Activated gamma-delta T cell treated with anti-CD3 and anti-CD28 coated beads, Interleukin-2, amount 50 U/mL, for 16 hours (primary cell): ENCODE measurements at places on chromosomes 6 and 20.

DNA sequence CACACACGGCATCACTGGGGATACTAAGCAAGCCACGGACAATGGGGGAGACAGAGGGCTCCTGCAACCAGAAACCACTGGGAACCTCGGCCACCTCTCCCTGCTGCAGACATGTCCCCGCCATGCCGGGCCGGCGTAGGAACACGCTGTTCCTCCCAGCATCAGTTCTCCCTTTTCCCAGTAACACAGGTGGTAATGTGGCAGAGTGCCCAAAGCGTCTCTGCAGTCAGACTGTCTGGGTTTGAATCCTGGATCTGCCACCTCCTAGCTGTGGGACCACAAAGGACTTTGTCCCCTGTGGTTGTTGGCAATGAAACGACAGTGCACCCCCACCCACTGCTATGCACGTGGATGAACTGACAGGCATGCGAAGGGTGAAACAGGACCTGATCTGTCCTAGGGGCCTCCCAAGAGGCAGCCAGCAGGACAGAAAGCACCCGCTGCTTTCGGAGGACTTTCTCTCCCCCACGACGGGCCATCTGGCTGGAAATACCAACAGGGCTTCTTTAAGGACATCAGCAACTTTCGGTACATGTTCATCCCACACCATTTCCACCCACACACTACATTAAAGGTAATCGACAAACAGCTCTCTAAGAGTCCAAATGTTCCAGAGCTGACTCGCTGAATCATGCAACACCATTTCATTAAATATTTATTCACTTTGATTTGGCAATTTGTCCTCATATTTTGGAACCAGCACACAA lies 74.1 kb downstream of the SULF2 start:
- no peak for DNase-seq

- DNase-seq: no peak
Observed at GRCh38 chr6:133326584-133326983, 85.4 kb downstream of the EYA4 start.

- no peak for DNase-seq
Observed at GRCh38 chr6:17921454-17921853, 66.0 kb downstream of the KIF13A start.

DNA sequence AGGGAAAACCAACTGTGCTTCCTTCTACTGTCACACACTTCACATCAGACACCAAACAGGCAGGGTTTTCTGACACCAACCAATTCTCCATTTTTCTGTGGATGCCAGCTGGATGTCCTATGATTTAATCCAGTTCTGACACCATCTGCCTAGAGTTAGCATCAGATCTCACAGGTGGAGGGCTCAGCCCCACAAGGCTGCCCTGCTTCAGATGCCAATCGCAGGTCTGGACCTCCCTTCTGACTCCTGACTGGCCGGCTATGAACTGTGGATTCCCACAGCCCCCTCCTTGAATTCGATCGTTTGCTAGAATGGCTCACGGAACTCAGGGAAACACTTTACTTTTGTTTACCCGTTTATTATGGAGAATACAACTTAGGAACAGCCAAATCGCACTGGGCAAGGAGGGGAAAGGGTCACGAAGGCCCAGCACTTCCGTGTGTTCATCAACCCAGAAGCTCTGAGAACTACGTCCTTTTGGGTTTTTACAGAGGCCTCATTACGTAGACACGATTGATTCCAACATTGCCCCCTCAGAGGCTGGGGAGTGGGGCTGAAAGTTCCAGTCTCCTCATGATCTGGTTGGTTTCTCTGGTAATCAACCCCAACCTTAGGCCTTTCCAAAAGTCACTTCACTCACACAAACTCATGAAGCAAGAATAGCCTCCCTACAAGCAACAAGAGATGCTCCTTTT lies 25.4 kb upstream of the MAS1 start:
- no peak for DNase-seq

- DNase-seq: no peak
Observed at GRCh38 chr20:63086421-63087235, 79.9 kb upstream of the BHLHE23 start.

DNA sequence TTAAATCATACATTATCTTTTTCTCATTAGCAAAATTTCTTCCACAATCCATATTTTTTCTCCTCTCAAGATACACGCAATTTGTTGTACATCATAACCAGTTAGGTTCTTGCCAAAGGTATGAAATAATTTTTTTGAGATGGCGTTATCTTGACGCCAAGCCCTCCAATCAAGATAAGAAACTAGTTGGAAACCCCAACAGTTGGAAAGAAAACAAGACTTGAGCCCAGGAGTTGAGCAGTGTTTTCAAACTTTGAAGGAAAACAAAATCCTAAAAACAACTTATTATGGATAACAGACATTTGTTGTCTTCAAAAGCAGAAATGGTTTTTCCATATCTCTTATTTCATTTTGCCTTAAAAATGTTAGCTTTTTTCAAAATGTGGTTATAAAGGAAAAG lies 184.8 kb downstream of the SLC24A3 start:
- no peak for DNase-seq

DNA sequence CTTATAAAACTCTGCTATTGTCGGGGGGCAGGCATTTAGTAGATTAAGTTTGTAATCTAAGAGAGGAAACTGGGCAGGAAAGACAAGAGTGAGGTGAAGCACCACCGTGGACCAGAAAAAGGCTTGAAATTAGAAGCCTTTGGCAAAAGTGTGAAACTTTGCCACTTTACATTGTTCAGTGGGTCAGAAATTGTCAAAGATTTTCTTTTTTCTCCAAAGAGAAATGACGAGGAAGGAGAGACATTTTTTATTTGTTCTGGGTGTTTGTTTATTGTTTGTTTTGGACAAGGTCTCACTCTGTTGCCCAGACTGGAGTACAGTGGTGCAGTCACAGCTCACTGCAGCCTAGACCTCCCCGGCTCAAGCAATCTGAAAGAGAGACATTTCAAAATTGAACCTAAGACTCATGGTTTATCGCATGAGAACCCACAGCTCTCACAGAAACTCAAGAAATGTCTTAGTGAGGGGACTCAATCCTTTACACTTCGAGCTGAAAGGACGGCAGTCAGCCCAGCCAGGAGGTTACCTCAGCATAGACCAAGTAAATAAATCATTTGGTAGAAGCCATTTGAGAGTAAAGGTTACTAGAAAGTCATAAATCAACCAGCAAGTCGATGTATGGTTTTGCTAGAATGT lies 262.8 kb upstream of the TAB2 start:
- DNase-seq: no peak

- no peak for DNase-seq
Observed at GRCh38 chr6:163945808-163946207, 531.3 kb downstream of the QKI start.

GRCh38 chr20:37349517-37350491 lies 3.9 kb downstream of the SRC start:
- no peak for DNase-seq

- peak; percentile 10 for DNase-seq
Observed at GRCh38 chr6:52984247-52984646, 10.8 kb downstream of the GSTA4 start.

- no peak for DNase-seq
Observed at GRCh38 chr6:20688710-20689500, 154.6 kb downstream of the CDKAL1 start.

DNA sequence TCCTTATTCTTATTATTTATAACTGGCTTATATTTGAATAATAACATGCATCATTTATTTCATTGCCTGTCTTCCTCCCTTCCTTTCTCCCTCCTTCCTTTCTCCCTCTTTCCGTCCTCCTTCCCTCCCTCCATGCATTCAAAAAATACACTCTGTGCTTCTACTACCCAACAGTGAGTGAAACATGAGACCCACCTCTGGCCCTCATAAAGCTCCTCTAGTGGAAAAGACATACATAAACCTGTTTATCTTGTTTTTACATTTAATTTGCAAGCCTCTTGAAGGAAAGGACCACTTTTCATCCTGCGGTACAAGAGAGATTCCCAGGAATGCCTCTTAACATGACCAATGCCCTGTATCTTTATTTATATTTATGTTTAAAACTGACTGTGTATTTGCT lies 21.8 kb upstream of the ISM1 start:
- DNase-seq: no peak

DNA sequence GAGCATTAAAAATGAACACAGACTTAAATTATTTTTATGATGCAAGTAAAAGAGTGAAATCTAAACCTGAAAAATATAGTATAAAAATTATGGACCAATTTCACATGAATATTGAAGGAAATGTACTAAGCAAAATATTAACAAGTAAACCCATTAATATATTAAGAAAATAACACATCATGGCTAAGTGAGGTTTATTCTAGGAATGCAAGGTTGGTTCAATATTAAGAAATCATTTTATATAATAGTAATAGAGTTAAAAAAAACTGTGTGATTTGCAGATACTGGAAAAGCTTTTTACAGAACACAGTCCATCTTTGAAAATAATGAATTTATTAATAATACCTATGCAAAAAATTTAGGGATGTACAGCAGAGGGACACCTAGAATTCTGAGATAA lies 20.9 kb downstream of the ZSCAN12 start:
- no peak for DNase-seq

DNA sequence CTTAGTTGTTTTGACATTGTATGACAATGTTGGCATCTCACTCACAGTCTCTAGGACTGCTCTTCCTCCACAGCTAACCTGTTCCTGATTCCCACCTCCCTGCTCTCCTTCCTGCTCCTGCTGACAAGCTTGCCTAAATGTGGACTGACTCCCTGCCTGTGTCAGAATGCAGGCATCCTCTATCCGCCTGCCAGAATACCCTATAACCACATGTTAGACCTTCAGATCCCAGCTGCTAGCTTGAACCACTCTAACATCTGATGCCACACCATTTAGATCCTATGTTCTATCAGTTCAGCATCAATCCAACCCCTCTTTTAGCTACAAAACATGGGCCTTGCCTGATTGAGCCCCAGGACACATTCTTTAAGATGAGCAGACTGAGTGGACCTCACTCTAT lies 12.2 kb downstream of the FILIP1 start:
- DNase-seq: no peak

GRCh38 chr6:151269321-151269995 lies 29.7 kb downstream of the AKAP12 start:
- DNase-seq: no peak

- no peak for DNase-seq
Observed at GRCh38 chr6:136011475-136011874, 160.0 kb downstream of the PDE7B start.

- DNase-seq: no peak
Observed at GRCh38 chr20:20972490-20972889, 133.7 kb downstream of the LINC00237 start.

- no peak for DNase-seq
Observed at GRCh38 chr6:52635049-52635577, 35.8 kb upstream of the TMEM14A start.

GRCh38 chr6:45076217-45076930 lies 251.8 kb upstream of the RUNX2 start:
- no peak for DNase-seq

- no peak for DNase-seq
Observed at GRCh38 chr6:28711788-28712341, 186.2 kb downstream of the GPX5 start.

DNA sequence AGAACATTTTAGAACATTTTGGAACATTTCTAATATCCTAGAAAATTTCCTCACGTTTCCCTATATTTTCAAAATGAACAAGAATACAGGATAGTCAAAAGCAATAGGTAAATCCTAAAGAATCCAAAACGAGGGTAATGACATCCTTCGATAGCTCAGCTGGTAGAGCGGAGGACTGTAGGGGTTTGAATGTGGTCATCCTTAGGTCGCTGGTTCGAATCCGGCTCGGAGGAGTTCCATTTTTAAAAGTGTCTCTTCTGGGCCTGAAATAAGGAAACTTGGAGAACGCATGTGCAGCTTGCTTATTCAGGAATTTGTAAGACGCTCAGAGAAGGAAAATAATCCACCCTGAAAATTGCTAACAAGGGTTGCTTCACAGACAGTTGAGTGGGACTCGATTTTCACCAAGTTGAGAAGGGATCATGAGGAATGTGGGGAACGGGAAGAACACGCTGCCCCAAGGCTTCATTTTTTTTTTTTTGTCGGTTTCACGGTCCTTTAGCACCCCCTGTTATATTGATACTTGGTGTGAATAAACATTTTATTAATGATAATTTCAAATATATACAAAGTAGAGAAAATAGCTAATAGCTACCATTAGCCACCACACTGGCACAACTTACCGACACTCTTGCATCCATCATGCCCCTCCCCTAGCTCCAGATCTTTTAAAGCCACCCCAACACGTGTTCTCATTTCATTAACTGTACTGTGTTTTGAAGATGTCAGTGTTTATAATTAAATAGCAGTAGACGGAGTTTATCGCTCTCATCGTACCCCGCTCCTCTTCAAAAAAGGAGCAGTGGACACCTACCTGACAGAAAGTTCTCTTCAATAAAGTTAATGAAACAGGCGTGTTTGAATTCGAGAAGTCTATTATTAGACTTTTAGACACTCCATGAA lies 1.8 kb upstream of the ABT1 start:
- no peak for DNase-seq

DNA sequence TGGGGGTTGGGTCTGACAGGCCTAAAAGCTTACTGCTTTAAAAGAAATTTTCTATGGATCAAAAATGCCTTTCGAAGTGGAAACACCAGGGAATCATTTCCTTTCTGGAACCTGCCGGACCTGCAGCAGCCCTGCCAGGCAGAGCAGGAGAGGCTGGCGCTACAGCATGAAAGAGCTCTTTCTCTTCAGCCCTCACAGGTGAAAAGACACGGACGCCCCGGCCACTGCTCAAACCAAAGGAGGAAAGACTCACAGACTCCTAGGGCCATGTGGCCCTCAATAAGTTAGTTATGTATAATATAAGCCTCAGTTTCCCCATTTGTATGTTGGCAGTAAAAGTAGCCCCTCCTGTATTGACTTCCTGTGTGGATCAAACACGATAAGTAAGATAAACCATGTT lies 8.3 kb downstream of the SCML4 start:
- DNase-seq: no peak

GRCh38 chr6:107740496-107741190 lies 83.5 kb downstream of the SCML4 start:
- DNase-seq: no peak

DNA sequence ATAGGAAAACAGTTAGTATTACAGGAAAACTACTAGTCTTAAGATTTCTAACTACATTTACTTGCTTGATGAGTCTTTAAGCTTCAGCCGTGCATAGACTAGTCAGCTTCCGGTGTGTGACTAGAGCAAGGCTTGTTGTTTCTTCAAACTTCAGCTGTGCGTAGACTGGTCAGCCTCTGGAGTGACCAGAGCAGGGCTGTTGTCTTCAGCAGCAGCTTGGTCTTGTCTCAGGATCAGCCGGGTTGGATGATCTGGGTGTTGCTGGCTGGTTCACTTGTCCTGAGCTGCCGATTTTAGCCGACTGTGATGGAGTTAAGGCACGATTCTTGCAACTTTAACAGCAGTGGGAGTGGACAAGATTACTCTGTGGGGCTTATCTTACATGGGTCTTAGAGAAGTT lies 44.7 kb downstream of the HLA-C start:
- DNase-seq: no peak

- DNase-seq: no peak
Observed at GRCh38 chr6:166713434-166714186, 86.6 kb upstream of the RPS6KA2 start.

GRCh38 chr20:3696200-3696599 lies 14.4 kb upstream of the ADAM33 start:
- DNase-seq: no peak

DNA sequence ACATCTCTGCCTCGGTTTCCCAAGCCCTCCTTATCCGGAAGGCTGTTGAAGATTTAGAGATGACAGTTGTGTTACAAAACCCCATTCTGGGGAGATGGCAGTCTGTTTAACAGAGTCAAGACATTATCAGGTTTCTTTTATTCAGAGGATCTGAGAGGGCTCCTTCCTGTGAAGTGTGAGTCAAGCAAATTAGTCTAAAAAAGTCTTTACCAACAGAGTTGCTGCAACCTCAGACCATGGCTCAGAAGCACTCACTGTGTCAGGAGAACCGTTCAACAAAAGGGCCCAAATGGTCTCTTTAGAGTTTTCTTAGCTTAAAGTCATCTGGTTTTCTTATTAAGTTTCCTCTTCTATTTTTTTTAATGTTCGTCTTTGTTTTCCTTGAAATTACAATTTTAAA lies 717.8 kb downstream of the EPM2A start:
- DNase-seq: no peak
